NCI-H1048 (cell line): ENCODE measurements at places on chromosomes 3 and 15.
A peak's percentile ranks its signal among the peaks of the same experiment; 100 is the strongest.

DNA sequence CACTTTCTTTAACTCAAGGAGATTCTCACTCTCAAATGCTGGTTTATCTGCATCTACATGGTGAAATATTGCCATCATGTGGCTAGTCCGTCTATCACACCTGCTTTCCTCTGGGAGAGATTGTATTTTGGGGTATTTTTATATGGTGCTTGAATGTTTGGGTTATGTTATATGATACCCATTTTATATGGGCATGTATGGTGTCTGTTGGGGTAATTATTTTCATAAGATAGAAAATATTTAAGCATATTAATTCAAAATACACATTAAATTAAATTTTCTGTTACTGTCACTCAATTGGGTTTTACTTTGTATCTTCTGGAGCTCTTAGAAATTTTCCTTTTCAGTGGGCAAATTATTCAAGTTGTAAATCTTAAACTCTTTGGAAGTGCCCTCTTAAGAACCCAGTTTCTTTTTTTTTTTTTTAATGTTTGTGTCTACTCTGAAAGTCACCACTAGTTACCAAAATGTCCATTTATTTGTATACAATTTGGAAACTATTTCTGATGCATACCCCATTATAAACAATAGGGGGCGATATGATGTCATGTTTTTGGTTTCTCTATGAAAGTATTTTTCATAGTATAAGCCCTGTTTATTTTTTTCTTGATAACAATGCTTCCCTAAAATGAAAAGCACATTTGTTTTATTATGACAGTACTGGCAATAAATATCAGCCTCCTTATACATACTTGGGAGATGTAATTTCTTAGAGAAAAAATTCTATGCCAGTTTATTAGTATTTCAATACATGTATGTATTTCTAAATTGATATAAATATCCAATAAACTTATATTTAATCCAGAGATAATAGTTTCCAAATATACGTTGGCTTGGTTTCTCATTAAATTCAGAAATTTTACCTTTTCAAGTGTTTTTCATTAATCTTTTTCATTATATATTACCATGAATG, 36.1 kb upstream of the PLSCR5 start:
- peak; percentile 13 for DNase-seq

GRCh38 chr3:8652324-8652987, 7.9 kb upstream of the SSUH2 start:
- DNase-seq, result no peak

DNA sequence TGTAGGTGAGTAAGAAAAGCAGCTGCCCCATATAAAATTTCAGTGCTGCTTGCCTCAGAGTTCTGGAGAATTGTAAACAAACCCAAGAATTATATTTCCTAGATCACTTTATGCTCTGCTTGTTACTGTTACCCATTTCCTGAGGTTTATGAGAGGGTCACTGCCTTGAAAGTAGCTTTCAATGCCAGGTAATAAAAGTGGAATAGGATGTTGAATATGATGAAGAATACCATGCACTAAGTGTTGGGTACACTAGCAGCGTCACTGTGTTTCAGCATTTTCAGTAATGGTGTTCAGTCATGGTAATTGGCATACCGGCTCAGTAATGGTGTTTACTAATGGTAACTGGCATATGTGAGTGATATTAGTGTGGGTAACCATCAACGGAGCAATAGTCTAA, 449.8 kb upstream of the TPRG1 start:
- no peak for DNase-seq

- DNase-seq, result no peak
These were observed 242.6 kb upstream of the TPM1 start for GRCh38 chr15:62799919-62800318.

- DNase-seq, result no peak
These were observed 7.4 kb upstream of the ZNF774 start for GRCh38 chr15:90344662-90345061.

DNA sequence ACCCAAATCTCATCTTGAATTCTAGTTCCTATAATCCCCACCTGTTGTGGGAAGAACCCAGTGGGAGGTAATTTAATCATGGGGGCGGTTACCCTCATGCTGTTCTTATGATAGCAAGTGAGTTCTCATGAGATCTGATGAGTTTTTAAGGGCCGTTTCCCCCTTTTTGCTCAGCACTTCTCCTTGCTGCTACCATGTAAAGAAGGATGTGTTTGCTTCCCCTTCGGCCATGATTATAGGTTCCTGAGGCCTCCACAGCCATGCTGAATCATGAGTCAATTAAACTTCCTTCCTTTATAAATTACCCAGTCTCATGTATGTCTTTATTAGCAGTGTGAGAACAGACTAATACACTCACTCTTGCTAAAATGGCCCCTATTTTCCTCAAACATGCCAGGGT, 374.7 kb downstream of the TUSC7 start:
- DNase-seq, result no peak

- DNase-seq, result no peak
These were observed 243.0 kb downstream of the AGBL1 start for GRCh38 chr15:86322629-86323028.

DNA sequence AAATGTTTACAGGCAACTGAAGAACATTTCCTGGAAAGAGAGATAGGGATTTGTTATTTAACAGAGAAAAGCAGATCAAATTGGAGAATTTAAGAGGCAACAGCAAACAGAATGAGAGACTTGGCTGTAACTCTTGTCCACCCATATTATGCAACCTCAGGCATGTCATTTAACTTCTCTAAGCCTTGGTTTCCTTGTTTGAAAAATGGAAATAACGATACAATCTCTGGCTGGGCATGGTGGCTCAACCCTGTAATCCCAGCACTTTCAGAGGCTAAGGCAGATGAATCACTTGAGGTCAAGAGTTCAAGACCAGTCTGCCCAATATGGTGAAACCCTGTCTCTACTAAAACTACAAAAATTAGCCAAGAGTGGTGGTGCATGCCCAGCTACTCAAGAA, 23.7 kb downstream of the ARRDC4 start:
- DNase-seq, result no peak

GRCh38 chr3:30597131-30597768, 9.2 kb upstream of the TGFBR2 start:
- no peak for DNase-seq

DNA sequence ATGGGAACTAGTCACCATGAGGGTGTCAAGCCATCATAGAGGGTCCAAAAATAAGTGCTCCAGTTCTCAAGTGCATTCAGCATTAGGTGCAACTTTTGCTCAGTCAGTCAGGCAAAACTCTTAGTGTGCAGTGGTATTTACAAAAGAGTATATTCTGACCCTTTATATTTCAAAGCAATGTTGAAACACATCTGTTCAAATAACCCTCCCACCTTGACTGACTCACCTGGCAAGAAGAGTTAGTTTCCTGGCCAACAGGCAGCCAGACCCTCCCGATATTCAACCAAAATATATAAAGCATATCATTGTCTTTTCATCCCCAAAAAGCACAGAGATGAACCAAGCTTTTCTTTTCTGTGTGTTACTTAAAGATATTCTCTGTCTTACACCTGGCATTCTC, 7.6 kb upstream of the COL8A1 start:
- DNase-seq, result no peak

- DNase-seq, result no peak
These were observed 27.5 kb downstream of the PLSCR5 start for GRCh38 chr3:146577662-146578061.
